Amygdala (tissue), 56 donors: ENCODE measurements at places on chromosomes 2 and 18.

GRCh38 chr2:120481446-120482194 lies 135.7 kb downstream of the INHBB start:
- DNase-seq: no peak

- DNase-seq: no peak
Measured at GRCh38 chr2:32746669-32747068, 118.8 kb downstream of the TTC27 start.

GRCh38 chr2:199018826-199019225 lies 438.9 kb downstream of the SATB2 start:
- DNase-seq: no peak

DNA sequence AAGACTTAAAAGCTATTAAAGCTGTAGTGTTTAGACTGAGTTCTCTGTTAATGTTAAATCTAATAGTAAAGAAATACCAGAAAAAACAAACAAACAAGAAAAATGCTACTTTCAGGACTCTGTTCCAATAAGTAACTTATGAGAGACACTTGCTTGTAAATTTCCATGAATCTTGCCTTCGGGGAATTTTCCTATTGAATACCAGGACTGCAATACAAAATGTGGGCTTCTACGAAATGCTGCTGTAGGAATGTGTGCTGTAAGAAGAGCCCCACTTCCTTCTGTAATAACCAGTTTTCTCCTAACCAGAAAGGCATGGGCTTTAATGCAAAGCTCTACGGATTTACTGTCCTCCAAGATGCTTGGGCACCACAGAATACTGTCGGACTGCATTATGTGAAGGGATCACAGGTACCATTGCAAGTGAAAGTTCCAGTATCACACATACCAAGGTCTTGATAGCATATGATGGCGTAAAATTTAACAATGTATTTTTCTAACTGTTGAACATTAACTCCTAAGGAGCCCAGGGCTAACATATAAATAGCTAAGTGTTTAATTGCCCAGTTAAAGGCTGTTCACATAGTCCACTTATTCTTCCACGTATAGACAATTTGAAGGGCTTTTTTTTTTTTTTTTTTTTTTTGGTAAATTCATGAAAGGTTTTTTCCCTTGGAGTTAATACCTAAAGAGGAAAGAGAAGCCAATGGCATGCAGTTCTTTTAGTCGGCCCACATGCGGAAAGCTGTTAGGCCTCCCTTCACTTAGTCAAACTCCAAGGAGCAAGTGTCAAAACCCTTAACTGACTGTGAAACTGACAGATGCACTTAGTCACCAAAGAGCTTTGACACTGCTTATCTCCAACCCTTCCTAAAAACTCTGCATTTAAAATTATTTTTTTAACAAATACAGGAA lies 564.0 kb upstream of the POU3F3 start:
- no peak for DNase-seq

- DNase-seq: no peak
Measured at GRCh38 chr2:57878171-57878865, 168.3 kb upstream of the VRK2 start.

DNA sequence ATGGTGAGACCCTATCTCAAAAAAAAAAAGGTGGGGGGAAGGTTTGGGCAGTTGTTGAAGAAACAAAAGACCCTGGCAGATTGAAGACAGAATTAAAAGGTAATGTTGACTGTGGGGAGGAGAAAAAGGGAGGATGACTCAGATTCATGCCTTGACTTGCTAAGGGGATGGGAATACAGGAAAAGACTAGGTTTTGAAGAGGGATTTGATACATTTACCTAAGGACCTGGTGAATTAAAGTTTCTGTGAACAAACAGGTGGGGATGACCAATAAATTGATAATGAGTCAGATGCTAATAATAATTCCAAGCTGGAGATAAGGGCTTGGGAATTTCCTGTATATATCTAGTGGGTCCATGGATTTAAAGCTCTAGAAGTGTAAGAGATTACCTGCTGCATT lies 27.6 kb downstream of the TTR start:
- no peak for DNase-seq

DNA sequence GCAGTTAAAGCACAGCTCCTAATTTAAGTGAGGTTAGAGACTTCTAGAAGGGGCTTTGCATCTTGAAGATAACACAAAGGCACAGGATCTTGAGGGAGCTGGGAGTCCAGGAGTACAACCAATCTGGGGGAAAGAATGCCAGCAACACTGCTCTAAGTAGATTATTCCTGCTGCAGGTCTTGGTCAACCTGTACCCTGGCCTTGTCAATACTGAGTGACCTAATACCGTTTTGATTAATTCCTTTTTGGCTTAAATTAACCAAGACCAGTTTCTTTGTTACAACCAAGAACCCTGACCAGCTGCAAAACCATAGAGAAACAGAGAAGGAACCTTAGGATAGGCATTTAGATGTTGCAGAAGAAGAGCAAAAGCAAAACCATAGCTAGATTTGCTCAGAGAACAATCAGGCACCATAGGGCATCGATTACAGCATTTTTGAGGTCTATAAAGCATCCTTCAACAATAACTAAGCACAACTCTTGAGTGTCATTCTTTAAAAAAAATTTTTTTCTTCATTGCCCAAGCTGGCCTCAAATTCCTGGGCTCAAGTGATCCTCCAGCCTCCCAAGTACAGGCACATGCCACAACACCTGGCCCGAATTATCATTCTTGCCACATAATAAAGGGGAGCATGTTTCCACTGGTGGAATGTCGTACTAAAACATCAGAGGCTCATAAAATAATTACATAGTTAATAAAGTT lies 6.3 kb downstream of the STARD7 start:
- no peak for DNase-seq

DNA sequence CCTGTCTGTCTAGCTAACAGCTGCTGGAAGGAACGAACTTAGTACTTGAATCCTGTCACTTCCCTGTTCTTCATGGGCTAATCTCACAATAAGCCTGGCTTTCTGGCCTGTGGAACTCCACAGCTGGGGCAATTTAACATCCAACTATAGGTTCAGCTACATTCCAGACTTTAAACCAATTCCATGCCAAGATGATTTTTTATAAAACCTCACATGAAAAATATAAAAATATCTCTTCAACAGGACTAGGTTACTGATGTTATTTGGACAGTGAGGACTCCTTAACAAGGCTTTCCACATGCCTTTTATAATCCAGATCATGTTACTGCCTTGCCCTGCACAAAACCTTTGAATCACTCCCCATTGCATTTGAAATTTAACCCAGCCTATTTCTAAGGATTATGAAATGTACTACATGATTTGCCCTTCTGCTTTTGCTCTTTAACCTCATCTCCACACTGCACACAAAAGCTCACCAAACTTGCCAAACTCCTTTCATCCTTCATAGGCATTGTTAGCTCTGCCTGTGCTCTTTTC lies 863.2 kb upstream of the CHAC2 start:
- DNase-seq: no peak

DNA sequence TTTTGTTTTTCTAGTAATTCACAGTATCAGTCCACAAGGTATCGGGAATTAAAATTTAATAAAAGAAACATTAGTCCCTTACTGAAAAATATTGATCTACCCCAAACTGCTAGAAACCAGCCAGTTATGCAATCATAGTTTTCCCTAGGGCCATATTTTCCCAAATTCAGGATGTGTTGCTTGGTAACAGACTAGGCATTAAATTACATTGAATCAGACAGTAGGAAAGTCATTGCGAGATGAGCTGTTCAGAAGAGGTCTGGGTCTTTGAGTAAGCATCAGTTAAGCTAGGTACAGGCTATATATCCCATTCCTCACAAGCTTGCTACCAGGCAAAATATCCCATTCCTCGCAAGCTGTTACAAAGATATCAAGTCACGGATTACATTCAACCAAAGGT lies 123.0 kb upstream of the CCDC150 start:
- DNase-seq: no peak

- no peak for DNase-seq
Measured at GRCh38 chr2:12417786-12418185, 298.9 kb upstream of the TRIB2 start.

GRCh38 chr2:118221536-118222272 lies 133.4 kb downstream of the INSIG2 start:
- DNase-seq: no peak

DNA sequence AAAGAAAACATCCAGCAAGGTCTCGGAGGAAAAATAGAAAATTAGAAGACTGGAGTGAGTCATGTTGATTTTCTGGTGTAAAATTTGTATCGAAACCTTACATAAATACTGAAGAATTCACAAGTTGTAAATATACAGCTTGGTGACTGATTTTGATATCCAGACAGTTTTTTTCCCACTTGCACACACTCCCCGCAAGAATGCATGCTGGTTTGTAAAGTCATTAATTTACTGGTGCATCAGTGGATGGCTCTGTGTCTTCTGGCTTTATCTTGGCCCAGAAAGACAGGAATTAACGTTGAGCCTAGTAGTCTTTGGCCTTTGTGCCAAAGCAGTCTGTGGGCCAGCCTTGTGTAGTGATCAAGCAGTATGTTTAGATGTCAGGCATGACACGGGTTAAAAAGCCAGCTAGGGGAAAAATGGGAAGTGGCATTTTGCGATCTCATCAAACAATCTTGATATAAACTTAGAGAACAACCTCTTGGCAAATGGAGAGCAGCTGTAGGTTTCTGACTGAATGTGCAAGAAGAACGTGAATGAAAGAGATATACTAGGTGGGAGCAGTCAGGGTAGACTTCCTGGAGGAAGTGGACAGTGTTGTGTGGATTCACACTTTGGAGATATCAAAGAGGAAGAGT lies 22.7 kb upstream of the CASP8 start:
- no peak for DNase-seq

GRCh38 chr18:65409261-65409660 lies 341.6 kb upstream of the CDH7 start:
- no peak for DNase-seq

- no peak for DNase-seq
Measured at GRCh38 chr2:49379406-49379805, 225.1 kb upstream of the FSHR start.

DNA sequence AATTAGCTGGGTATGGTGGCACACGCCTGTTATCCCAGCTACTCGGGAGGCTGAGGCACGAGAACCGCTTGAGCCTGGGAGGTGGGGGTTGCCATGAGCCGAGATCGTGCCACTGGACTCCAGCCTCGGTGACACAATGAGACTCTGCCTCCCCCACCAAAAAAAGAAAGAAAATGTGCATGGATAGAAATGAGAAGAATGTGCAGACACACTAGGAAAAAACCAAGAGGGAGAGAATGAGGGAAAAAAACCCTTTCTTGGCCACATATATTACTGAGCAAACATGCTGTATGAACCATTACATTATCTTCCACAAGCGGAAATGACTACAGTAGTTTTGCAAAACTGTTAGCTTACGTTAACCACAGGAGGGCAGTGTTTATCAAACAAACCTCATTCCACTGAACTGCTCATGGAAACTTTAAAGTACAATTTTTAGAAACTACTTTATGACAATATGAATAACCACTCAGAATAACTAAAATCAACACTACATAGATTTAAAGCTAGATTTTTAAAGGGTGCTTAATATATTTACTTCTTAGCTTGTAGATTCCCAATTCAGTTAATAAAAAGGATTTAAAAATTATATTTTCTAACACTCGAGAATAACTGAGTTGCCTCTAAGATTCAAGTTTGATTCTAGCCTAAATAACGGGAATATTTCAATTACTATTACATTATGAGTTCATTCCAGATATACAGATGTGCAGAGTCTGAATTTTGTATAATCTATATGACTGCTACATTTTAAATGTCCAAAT lies 26.4 kb downstream of the ASXL2 start:
- no peak for DNase-seq

DNA sequence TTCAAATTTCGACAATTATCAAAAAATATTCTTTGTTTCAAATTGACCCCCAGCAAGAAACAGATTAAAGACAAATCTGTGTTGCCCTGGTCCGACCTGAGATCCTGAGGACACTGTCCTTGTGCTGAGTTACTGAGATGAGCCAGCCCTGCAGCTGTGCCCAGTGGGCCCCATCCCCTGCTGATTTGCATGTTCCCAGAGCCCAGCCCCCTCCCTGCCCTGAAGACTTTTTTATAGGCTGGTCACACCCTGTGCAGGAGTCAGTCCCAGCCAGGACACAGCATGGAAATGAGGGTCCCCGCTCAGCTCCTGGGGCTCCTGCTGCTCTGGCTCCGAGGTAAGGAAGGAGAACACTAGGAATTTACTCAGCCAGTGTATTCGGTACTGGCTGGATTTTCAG lies 31.4 kb upstream of the ZNG1B start:
- DNase-seq: no peak

DNA sequence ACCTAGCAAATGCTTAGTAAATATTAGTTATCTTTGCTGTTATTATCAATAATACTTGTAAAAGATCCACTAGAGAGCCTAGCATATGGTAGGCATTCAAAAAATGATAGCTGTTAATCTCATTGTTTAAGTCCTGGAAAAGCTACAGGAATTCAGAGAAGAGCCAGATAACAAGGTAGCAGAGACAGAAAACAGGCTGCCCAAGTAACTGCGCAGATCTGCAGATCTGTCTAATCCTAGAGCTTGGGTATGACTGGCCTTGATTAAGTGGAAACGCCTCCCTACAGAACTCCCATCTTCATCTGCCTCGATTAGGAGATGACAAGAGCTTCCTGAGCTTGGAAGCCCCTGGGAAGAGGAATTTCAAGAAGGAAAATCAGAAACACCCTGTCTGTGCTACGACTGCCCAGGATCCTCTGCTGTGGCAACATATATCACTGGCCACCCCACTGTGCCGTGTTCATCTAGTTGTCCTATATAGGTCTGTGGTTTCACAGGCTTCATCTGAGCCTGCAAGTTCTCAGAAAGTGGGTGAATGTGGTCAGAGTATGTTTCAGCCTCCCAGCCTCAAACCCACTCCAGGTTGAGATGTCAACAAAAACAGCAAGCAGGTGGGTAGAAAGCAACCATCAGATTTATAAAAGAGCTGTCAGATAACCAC lies 151.5 kb upstream of the PKDCC start:
- DNase-seq: no peak

DNA sequence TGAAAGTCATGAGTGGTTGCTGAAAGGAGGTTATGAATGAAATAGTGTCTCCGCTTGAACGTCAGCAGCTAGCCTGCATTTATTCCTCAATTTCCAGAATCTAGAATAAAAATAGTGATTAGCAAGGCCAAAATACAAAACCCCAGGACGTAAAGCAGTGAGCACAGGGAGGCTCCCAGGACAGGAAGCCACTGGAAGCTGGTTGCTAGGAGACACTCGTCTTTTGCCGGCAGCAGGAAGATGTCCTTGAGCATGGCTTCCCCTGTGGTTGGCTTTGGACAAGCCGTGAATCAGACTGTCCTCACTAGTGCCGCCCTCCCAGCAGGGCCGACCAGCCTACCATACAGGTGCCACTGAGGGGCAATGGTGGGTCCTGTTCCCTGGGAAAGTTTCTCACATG lies 374.4 kb downstream of the MTX2 start:
- no peak for DNase-seq
